ENCODE measurements at places on chromosomes 1 and 21.

GRCh38 chr21:45347712-45348499 is 57.1 kb upstream of the COL18A1 start:
- ATAC-seq = peak; percentile 28

DNA sequence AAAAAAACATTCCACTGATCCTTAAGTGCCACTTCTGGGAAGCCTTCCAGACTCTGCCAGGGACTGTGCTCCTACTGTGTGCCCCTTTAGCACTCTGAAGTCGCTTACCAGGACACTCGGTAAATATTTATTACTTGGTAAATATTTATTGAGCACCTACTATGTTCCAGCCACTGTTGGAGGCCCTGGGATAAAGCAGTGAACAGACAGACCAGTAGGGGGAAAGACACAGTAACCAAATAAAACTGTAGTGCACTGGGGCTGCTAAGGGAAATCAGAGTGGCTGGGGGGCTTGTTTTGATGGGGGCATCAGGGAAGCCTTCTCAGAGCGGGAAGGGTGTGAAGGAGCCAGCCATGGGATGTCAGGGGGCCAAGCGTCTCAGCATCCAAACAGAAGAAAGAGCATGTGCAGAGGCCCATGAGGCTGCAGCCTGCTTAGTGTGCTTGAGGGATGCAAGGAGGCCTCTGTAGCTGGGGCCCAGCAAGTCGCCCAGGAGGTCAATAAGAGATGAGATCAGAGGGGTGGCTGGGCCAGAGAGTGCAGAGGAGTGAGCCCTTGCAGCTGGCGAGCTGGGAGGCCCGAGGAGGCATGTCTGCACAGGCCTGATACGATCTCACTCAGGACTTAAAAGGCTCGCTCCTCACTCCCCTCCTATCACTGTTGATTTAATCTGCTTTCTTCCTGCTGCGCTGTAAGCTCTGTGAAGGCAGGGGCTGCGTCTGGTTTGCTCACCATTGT is 28.6 kb downstream of the KAZN start:
- no peak for ATAC-seq

DNA sequence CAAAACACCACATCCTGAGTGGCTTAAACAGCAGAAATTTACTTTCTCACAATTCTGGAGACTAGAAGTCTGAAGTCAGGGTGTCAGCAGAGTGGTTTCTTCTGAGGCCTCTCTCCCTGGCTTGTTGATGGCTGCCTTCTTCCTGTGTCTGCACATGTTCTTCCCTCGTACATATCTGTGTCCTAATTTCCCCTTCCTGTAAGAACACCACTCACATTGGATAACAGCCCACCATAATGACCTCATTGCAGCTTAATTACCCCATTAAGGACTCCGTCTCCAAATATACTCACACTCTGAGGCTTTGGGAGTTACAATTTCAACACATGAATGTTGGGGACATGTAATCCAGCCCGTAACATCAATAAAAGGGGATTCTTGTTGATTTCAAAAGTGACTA is 23.4 kb downstream of the C8A start:
- ATAC-seq = no peak

DNA sequence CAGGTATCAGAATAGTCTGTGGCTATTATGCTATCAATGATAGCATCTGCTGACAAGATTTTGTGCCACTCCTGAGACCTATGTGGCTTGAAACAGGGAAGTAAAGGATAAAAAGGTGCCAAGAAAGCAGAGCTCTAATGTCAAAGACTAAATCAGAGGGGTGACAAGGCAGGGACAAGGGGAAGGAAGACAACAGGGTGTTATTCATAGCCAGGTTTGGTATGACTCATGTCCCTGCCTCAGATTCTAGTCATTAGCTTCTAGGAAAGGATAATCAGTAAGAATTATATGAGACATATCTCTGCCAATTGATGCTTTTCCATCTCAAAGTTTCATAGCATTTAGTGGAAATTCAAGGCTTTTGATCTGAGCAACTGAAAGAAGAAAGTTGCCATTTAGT is 31.8 kb upstream of the PLD5 start:
- no peak for ATAC-seq

DNA sequence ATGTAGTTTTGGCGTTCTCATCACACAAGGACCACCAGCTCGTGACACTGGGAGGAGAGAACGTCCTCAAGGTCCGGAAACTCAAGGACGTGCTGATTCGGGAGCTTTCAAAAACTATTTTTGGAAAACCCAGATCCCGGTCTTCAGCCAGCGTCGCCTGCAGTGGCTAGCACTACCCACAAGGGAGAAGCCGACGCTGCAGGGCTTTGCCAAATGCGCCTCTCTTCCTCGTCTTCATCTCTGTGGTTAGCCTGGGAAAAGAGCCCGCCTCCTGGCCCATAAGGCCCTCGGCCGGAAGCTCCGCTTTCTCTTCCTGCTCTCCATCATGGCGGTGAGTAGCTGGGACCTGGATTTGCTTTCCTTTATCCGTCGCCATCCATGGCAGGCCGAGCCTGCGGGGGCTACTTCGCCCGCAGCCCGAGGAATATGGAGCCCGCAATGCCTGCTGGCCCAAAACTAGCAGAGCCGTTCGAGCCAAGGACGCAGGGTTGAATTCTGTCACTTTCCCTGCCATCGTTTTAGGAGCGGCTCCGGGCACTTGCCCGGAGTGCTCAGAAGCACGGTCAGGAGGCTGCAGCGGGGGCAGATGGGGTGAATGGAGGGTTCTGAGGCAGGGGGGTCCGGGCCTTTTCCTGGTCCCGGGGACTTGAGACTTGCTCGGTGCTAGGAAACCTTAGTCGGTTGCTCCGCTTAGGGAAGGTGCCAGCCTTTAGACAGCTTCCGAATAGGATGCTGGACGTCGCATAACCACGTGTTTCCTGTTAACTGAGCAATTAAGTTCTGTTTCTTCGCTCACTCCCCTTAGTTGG is at the start of gene RPL11:
RPL11 (plus strand) TSS at position 308 of the 809 bp plus-strand sequence; CDS start at position 326, 18 bp downstream.
- ATAC-seq = peak; percentile 99

DNA sequence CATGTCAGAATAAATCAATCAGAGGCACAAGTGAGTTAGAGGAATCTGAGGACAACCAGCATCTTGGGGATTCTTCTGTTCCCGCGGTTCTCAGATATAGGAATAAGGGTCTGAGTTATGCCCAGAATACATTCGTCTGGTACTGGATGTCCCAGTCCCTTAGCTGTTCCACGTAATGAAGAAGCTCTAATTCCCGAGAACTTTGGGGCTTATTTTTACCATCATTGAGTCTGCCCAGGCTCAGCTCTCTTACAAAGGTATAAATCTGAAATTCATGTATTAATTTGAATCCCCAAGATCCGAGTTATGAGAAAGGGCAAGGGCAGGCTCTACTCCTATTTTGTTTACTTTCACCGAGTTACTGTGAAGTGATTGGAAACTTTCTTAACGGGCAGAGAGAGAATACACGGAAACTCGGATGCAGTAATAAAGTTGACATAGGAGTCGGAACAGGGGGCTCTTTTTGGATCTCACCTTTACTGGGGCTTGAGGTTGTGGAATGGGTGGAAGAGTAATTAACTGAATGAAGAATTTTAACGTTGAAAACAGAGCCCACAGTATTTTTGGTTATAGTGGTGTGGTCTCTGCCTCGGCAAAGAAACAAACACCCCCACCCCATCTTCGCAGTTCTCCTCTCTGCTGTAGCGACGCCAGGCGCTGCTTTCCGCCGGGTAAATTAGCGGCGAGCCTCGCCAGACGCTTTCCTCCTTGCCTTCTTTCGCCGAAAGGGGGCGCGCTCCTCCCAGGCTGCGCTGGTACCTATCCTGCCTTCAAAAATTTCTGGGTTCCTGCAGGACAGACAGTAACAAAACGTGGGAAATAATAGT is 7.1 kb downstream of the PRRX1 start:
- no peak for ATAC-seq

DNA sequence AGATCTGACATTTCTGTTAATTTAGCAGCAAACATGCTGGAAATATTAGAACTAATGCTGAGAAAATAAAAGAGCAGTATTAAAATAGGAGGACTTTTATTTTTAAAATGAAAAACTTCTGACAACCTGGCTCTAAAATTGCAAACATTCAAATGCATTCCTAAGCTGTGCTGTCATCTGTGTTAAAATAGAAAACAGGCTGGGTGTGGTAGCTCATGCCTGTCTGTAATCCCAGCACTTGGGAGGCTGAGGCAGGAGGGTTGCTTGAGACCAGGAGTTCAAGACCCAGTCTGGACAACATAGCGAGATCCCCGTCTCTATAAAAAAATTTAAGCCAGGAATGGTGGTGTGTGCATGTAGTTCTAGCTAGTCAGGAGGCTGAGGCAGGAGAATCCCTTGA is 44.6 kb downstream of the MIGA1 start:
- no peak for ATAC-seq

GRCh38 chr1:210726621-210727020 is 397.9 kb downstream of the HHAT start:
- no peak for ATAC-seq

Measured in stimulated activated memory B cell treated with anti-CD40 and anti-IgM and Interleukin-4, amounts not matched to agents 10 μg/mL and 1 μg/mL and 100 μg/mL, for 72 hours (primary cell).